ENCODE measurements at places on chromosomes 7 and 10.
A peak's percentile ranks its signal among the peaks of the same experiment; 100 is the strongest.

DNA sequence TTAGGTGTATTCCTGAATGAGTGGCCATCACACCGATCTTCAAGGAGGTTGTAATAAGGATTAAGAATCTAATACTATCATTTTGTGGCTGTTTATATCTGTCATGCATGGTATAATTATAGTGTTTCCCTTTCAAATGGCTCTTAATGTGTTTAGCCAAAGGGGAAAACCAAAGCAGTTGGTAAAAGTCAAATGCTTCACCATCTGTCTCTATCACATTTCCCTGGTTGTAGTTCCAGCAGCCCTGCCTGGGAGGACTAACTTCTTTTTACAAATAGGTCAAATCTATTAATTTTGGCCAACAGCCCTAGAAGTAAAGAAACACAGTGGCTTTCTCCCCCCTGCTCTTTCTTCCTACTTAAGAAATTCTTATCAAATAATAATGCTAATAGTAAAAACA, 56.7 kb downstream of the ZNF365 start:
- no peak for DNase-seq

GRCh38 chr10:58281092-58281752, 12.3 kb downstream of the CISD1 start:
- no peak for DNase-seq

DNA sequence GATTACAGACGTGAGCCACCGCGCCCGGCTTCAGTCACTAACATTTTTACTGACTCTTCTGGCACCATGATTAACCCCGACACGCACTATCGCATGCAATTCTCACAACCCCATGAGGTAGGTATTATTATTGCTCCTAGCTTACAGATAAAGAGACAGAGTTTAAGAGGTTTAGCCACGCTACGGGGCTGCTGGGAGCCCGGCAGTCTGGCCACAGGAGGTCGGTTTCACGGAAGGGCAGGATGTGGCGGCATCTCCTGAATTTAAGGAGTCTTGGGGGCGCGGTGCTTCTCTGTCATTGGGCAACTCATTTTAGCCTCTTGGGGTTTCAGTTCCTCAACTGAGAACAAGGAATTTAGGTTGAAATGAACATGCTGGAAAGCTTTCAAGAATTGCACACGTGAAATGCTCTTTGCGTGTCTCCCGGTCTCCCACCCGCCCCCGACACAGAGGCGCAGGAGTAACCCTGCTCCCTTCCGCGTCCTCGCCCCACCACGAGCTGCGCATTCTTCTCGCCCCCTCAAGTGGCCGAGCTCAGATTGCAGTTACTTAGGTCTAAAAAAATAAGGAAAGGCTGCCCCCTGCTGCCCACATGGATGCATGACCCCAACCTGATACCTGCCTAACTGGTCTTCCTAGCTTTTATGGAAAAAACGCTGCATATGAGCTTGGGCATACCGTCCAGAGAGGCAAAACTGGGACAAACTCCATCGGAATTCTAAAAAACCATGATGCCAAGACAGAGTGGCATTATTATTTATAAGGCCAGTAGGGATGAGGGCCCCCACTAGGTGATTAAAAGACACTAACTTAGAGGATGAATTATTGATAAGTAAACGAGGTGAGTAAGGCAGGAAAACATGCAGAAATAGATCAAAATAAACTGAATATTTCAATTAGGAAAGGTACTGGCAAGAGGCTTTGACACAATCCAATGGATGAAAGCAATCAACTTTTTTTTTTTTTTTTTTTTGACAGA, 12.4 kb downstream of the PRSS2 start:
- peak; percentile 67 for DNase-seq

DNA sequence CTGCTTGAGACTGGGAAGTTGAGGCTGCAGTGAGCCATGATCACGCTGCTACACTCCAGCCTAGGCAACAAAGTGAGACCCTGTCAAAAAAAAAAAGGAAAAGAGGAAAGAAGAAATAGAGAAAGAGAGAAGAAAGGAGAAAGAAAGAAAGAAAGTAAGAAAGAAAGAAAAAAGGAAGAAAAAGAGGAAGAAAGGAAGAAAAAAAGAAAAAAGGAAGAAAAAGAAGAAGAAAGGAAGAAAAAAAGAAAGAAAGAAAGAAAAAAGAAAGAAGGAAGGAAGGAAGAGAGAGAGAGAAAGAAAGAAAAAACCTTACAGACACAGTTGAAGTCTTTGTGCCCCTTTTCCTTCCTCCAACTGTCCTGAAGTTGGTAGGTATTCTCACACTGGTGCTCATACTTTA, 26.6 kb upstream of the LEP start:
- DNase-seq, result no peak

GRCh38 chr7:22088827-22089226, 143.1 kb upstream of the CDCA7L start:
- no peak for DNase-seq

DNA sequence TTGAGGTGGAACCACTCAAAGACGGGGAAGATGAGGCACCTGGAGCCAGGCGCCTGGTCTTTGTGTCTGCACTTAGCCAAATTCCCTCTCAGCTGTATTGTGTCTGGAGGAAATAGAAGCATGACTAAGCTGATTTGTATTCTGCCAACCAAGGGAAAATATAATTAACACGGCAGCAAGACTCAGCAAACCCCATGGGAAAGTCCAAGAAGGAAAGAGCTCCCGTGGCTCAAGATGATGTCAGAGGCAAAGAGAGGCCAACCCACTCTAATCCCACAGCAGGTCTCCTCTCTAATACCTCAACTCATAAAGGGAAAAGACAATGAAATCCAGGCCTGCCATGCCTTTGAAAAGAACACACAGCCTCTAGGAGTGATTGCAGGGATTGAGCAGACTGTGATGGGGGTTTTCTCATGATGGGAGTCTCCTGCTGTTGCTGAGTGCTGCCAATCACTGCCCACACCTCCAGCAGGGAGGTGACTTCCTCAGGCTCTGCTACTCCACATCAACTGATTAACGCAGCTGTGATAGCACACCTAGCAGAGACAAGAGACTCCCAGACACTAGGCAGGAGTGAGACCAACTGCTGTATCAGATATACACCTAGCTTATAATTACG, 255.5 kb upstream of the C7orf33 start:
- no peak for DNase-seq

DNA sequence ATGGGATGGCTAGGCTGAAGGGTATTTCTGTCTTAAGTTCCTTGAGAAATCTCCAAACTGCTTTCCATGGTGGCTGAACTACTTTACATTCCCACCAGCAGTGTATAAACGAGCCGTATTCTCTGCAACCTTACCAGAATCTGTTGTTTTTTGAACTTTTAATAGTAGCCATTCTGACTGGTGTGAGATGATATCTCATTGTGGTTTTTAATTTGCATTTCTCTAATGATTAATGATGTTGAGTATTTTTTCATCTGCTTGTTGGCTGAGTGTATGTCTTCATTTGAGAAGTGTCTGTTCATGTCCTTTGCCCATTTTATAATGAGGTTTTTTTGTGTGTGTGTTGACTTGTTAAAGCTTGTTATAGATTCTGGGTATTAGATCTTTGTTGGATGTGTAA, 226.8 kb upstream of the IGFBP3 start:
- no peak for DNase-seq

DNA sequence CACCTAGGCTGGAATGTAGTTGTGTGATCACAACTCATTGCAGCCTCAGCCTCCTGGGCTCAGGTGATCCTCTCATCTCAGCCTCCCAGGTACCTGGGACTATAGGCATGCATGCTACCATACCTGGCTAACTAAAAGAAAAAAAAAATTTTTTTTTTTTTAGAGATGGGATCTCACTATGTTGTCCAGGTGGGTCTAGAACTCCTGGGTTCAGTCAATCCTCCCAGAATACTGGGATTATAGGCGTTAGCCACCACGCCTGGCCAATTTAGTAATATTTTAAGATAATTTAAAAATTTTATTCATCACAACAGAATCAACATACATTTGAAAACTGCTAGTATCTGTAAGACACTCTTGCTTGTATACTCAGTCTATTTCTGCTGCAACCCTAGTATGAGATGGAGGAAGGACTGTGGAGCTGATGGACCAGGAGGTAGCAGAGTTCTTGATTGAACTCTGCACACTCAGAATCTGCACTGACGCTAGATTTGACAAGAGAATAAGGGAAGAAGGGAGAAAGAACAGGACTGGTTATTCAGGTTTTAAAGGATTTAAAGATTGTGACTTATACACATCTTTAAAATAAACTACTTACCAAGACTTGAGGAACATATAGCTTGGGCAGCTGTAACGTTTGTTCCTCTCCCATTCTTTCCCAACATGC, 57.6 kb downstream of the VCL start:
- DNase-seq, result no peak

GRCh38 chr7:96184783-96185182, 137.1 kb downstream of the SLC25A13 start:
- DNase-seq, result no peak

DNA sequence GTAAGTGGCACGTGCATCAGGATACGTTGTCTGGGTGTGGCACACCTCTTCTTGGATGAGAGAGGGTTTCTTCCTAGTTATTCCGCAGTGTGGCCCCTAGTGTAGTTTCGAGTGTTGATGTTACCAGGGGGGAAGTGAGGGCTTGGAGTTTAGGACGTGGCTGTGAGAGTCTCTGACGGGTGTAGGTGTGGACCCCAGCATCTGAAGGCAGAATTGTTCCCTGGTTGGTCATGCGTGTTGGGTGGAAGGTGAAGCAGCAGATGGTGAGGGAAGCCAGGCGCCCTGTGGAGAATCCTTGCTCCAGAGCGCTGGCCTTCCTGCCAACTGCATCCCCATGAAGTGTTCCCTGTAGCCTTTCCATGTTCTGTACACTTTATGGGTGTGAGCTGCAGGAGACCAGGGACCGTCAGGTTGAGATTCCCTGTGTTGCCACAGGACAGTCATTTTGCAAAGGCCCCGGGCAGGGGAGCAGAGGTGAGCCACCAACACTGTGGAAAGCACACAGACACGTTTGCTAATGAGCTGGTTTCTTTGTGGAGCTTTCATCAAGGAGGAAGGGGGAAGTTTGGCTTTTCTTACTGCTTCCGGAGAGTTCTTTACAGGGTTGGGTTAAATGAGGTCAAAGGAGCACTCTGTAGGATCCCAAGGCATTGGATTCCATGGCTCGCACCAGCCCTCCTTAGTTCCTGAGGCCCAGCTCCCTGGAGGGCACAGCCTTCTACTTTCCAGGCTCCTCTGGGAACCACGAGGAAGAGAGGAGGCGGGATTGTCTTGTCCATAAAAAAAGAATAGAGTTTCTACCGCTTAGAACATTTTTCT, 32.0 kb downstream of the TSPAN14 start:
- no peak for DNase-seq

- DNase-seq, result no peak
These were observed 65.5 kb upstream of the GRB10 start for GRCh38 chr7:50848203-50848602.

DNA sequence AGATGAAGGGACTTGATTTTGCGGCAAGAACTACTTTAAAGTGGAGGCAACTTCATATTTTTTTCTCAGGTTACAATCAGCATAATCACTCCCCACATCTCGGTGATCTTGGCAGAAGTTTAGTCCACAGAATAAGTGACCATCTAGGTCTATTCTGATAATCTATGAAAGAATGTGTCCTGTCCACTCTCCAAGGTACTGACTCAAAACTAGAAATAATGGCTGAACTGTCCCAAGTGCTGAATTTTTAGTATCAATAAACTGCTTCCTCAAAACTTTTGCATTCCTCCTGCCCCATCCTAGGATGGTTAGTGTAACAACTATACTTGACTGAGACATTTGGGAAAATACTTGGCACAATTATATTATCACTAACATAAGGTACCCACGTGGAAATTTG, 10.9 kb upstream of the CHRM2 start:
- no peak for DNase-seq

GRCh38 chr7:21939136-21939857, 6.4 kb downstream of the CDCA7L start:
- no peak for DNase-seq

- no peak for DNase-seq
These were observed 454.6 kb upstream of the SORCS1 start for GRCh38 chr10:107619139-107619538.

- DNase-seq, result no peak
These were observed 1.9 kb downstream of the GSTK1 start for GRCh38 chr7:143265017-143265693.

Measured in stimulated activated CD4-positive, alpha-beta T cell treated with anti-CD3 and anti-CD28 coated beads, Interleukin-4, amount 100 ng/mL, for 4 hours (primary cell).